Substantia nigra (tissue), 51 donors: ENCODE measurements at places on chromosomes 1 and 21.
A peak's percentile ranks its signal among the peaks of the same experiment; 100 is the strongest.

DNA sequence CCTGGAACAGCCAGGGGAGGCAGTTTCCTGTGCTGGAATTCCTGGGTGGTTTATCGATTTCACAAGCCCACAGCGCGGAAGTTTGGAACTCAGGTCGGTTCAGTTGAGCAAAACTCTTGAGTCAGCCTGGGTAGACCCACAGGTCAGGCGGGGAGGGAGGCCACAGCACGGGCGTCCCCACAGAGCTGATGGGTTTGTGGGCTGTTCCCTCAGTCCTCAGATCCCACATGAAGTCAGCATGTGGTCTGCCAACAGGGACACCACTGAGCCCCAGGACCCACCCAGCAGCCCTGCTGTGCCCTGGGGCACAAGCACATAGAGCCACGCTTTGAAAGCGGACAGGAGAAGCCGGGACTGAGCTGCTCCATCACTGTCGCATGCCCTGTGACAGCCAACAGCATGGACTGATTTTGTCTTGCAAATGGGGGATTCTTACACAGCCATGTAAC is 17.4 kb downstream of the BMP8A start:
- no peak for DNase-seq

GRCh38 chr1:22710701-22711049 is at the start of gene EPHB2:
TSS of gene EPHB2 (plus strand) at chr1:22710839. CDS start at chr1:22710983, 144 bp downstream.
- DNase-seq, result peak; percentile 74

GRCh38 chr1:26597629-26598039 is 68.1 kb downstream of the RPS6KA1 start:
- DNase-seq, result no peak

- DNase-seq, result no peak
Measured at GRCh38 chr1:89962742-89963075, 32.2 kb upstream of the ZNF326 start.

DNA sequence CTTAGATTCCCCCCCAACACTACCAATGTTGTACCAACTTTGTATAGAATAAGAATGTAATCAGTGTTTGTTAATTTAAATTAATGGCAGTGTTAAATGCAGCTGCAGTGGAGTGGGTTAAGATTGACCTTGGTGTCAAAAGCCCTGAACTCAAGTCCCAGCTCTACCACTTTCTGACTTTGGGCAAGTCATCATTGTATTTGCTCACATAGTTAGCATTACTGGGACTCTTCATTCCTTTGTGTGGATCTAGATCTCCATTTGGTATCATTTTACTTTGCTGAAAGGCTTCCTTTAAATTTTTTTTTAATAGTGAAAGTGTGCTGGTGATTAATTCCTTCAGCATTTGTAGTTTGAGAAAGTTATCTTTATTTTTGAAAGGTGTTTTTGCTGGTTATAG is 22.2 kb upstream of the PHGDH start:
- no peak for DNase-seq

DNA sequence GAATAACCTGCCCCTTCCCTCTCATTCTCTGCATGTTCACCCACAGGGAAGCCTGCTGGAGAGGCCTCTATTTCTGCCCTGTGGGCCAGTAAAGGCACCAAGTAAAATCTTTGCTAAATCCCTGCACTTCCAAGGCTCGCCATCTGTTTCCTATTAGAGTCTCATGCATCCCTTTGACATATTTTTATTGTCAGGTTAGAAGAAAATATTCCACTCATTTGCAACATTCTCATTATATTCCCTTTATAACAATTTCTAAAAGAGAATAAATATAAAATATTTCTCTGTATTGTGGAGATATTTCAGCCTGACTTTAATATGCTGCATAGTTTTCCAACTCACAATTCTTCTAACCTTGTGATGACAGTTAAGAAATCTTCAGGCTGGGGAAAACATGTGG is 340.4 kb upstream of the VAMP3 start:
- DNase-seq, result no peak

GRCh38 chr1:61356995-61357394 is 274.6 kb downstream of the NFIA start:
- no peak for DNase-seq

DNA sequence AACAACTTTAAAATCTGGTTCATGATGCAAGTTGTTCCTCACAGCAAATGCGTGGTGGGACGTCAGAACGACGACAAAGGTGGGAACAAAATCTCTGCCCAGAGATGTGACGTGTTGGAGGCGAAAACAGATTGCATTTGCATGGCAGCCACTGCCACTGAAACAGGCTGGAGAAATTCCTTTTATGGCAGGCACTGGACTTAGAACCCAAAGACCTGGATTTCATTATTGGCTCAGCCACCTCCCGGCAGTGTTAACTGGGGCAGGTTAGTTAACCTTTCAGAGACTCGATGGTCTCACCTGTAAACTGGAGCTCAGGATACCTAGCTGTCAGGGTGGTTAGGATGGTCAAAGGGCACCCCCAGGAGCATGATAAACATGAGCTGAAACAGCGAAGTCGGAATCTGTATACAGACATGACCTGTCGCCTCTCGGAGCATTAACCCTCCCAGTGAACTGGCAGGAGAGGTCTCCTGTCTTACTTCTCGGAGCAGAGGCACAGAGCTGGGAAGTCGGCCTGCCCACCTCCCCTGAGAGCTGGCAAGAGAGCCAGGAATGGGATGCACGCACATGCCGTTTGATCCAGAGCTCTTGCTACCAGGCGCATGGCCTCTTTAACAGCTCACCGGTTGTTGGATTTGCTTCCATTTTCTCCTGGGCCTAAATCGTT is 59.2 kb upstream of the TARBP1 start:
- DNase-seq, result no peak

- no peak for DNase-seq
Measured at GRCh38 chr1:24155011-24155782, 12.3 kb upstream of the IL22RA1 start.

- DNase-seq, result no peak
Measured at GRCh38 chr1:23450894-23451293, 26.3 kb upstream of the TCEA3 start.

DNA sequence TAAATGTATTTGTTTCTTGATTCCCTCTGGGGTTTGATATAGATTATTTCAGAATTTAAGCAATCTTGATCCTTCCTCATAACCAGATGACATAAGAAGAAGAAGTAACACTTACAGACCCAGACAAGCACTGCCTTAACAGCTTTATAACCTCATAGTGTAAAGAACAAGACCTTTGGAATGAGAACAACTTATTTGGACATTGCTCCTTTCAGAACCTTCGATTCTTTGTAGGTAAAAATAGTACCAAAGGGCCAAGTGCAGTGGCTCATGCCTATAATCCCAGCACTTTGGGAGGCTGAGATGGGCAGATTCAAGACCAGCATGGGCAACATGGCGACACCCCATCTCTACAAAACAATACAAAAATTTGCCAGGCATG is 15.0 kb downstream of the TM2D1 start:
- DNase-seq, result no peak

- no peak for DNase-seq
Measured at GRCh38 chr1:75836528-75837100, 39.9 kb downstream of the MSH4 start.

GRCh38 chr1:17731460-17731859 is 23.7 kb upstream of the ACTL8 start:
- no peak for DNase-seq

DNA sequence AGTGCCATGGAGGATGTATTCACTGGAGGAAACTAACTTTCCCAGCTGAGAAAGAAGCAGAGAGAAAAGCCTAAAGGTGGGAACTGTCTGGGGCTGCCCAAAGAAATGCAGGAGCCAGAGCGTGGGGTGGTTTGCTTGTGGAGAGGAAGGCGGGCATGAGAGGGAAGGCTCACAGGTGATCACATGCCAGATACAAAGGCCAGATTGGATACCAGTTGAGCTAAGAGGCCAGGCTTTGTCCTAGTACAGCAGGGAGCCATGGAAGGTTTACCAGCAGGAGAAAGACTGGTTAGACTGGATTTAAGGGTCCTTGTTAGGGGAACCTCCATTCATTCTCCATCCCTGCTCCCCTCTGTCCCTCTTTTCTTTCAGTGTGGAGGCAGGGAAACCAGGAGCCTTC is 66.4 kb downstream of the BEND5 start:
- no peak for DNase-seq

DNA sequence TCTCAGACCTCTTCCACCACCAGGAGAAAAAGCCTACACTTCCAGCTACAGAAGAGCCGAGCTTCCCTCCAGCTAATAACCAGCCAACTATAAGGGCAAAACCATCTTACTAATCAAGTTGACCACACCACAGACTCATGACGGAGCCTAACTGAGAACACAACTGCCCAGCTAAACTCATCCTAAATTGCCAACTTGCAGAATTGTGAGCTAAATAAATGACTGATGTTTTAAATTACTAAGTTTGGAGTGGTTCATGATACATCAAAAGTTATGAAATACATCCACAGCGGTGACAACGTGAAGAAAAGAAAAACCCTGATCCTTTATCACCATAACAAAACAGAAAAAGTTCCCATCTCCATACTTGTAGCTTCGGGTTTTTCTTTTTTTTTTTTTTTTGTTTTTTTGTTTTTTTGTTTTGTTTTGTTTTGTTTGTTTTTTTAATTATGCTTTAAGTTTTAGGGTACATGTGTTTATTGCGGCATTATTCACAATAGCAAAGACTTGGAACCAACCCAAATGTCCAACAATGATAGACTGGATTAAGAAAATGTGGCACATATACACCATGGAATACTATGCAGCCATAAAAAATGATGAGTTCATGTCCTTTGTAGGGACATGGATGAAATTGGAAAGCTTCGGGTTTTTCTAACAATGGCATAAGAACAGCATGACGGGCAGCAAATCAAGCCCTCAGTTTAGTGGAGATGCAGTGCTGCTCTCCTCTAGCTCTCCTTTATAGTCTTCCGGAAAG is 122.6 kb downstream of the PIGK start:
- no peak for DNase-seq
